ENCODE measurements at places on chromosomes 3 and 15.
A peak's percentile ranks its signal among the peaks of the same experiment; 100 is the strongest.

DNA sequence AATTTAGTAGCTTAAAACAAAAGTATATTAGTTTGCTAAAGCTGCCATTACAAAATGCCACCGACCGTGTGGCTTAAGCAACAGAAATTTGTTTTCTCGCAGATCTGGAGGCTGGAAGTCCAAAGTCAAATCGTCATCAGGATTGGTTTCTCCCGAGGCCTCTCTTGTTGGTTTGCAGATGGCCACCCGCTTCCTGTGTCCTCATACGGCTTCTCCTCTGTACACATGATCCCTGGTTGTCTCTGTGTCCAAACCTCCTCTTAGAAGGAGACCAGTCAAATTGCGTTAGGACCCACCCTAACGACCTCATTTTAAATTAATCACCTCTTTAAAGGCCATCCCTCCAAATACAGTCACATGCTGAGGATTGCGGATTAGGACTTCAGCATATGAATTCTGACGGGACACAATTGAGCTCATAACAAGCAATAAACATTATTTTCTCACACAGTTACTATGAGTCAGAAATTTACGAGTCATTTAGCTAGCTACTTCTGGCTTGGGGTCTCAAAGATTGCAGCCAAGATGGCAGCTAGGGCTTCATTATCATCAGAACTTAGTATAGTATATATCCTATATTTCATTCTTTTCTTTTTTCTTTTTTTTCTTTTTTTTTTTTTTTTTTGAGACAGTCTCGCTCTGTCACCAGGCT is 58.4 kb downstream of the RPL39L start:
- DNase-seq = no peak

DNA sequence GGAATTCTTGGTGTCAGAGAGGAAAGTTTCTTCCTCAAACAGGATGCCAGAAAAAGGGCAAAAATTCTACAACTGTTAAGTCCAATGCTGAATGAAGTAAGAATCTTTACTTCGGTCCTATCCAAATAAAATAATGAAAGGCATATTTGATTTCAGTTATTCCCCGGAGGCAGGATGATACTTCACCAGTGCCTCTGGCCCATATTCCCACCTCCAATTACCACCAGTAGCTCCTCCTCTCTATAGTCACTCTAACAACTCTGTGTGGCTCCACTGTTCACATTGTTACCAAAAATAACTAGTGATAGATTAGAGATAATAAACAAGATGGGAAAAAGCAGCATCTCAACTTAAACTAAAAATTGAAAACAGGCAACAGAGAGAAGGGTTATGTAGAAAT is 20.7 kb downstream of the MAP1A start:
- no peak for DNase-seq

- DNase-seq = peak; percentile 74
These were observed 56.0 kb downstream of the SLC25A26 start for GRCh38 chr3:66276705-66277274.

- peak; percentile 24 for DNase-seq
These were observed 9.1 kb downstream of the ZDHHC3 start for GRCh38 chr3:44966795-44967278.

DNA sequence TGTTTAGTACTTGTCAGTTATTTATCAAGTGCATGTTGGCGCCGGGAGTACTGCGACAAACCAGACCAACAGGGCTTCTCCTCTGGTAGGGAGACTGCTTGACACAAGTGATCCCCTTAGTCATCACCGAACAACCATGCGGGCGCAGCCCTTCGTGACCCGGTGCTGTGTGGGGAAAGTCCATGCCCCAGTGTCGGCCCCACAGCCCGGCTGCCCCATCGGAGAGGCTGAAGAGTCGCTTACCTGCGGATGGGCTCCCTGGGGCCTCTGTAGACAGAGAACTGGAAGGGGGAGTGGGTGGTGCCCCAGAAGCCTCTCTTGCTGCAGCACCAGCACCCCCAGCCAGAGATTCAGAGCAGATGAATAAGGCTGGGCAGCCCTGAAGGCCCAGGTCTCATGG is 90.3 kb upstream of the PRR23E start:
- DNase-seq = no peak

GRCh38 chr3:176208283-176208682 is 989.0 kb downstream of the TBL1XR1 start:
- no peak for DNase-seq

- peak; percentile 29 for DNase-seq
These were observed 62.5 kb downstream of the MYO5A start for GRCh38 chr15:52466134-52466701.

DNA sequence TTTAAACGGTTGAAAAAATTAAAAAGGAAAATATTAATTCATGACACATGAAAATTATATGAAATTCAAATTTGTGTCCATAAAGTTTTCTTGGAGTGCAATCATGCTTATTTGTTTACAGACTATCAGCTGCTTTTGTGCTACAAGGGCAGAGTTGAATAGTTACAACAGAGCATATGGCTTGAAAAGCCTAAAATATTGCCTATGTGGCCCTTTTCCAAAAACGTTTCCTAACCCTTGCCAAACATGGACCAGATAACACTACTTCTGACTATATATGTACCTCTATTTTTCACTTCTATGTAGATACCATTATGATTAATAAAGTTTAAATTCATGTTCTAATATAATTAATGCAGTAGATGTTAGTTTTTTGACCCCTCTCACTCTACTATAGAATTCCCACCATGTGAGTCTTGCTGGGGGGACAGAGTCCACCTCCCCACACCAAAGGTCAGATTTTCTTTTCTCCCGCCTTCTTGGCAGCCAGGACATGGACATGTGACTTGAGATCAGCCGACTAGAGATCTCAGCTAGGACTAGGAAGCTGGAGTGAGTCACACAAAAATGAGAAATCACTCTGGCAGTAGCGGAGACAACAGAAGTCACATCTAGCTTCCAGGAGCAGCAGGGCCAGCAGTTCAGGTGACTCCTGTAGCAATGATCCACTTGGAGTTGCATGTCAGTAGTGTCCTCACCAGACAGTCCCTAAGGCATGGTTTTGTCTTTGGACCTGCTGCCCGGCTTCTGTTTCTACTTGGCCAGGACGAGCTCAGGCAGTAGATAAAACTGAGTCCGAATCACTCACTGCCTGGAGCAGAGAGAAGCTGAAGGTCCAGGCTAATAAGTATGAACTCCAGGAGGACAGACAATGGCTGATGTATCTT is 22.4 kb downstream of the CIAO2A start:
- DNase-seq = peak; percentile 78

GRCh38 chr15:44084770-44085169 is 110.3 kb downstream of the FRMD5 start:
- no peak for DNase-seq

DNA sequence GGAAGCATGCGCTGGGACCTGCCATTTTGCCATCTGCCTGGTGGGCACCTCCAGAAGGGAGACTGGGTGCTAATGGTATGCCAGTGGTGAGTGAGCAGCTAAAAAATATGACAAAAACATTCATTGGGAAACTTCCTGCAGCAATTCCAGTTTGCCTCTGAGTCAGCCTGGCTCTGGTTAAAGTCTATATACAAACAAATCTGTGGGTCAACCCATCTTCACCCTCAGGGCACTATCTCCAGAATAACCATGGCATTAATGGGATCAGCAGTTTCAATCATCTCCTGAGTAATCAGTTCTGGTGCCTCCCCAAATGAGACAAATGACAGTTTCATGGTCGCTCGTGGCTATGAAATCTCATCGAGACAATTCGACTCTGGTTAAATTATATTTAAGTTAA is 21.5 kb downstream of the FRMD4B start:
- DNase-seq = no peak

GRCh38 chr3:33590541-33590940 is 127.5 kb downstream of the CLASP2 start:
- DNase-seq = no peak

GRCh38 chr3:179376474-179376873 is 29.0 kb downstream of the MFN1 start:
- no peak for DNase-seq

DNA sequence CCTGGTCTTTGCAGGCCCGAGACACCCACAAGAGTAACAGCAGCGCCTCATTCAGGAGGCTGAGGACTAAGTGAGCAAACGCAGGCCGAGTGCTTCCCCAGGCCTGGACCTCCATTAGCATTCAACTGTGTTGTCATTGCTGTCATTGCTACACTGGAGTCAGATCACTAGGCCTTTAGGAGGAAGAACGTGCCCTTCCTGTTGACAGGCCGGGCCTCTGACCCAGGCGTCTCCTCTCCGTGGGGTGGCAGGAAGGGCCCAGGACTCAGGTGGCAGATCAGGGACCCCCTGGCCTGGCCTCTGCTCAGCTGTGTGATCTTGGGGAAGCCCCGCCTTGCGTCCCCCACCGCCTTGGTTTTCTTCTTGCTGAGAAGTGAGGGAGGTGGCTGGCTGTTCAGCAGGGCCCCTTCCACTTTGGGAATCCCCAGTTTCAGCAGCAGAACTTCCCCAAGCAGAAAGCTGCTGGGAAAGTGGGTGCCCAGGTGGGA is 19.1 kb downstream of the ZDHHC19 start:
- DNase-seq = no peak

GRCh38 chr15:34043391-34043790 is 4.4 kb upstream of the AVEN start:
- no peak for DNase-seq

GRCh38 chr3:11815111-11815510 is 31.6 kb downstream of the TAMM41 start:
- no peak for DNase-seq

DNA sequence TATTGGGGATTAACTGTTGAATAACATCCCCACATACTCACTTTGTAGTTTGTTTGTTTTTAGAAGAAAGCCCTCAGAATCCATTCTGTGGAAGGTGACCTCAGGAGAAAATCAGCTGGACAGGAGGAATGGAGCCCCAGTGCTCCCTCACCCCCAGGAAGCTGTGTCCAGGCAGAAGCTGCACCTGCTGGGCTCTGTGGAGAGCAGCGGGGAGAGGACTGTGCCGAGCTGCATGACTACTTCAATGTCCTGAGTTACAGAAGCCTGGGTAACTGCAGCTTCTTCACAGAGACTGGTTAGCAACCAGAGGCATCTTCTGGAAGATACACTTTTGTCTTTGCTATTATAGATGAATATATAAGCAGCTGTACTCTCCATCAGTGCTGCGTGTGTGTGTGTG is 14.0 kb downstream of the TIGIT start:
- DNase-seq = no peak

- no peak for DNase-seq
These were observed 48.3 kb downstream of the CLDN11 start for GRCh38 chr3:170467007-170467406.

DNA sequence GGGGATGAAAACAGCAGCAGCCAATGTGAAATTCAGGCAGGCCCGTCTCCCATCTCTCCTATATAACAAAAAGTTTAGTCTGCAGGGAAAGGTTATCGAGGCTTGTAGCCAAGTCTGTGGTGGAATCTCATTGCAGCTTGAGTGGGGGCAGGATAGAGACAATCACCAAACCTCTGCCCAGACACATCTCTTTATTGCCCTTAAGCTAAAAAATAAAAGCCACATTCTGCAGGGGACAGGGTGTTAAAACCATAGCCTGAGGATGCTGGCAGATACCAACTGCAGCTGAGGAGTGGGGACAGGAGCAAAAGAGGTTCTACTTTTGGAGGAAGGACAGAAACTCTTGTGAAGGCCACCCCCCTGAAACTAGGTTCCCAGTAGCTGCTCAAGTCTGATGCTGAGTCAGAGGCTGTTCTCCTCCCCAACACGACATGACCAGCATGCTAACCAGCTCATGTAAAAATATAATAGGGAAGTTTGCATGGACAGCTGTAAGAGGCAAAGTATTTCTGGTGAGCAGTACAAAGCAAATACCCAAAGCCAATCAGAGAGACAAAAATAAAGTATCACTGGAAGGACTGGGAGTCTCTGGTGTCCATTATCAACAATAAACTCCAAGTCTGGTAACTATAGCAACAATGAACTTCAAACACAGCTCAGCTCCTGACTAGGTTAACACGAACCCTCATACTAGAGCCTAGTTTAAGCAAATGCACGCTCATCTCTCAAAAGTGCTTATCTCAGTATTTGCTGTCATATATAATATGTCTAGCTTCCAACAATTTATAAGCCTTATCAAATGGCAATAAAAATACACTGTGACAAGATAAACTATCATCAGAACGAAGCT is 362.2 kb upstream of the SLCO3A1 start:
- DNase-seq = no peak

DNA sequence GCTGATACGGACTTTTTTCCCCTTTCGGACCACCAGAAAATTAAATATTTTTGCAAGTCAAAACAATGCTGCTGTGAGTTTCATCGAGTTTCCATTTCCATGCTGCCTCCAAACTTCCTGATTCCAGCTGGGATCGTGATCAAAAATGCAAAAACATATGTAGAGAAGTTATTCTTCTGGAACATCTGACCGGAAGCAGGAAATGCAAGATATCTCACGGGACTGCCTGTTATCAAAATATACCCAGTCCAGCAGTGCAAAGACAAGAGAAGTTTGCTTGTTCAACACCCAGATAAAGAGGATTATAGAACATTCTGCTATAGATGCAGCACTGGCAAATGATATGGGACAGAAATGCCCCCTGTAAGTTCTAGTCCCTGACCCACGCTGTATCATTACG is 726.7 kb upstream of the NR2F2 start:
- no peak for DNase-seq

GRCh38 chr3:55801676-55802075 is 314.6 kb upstream of the WNT5A start:
- no peak for DNase-seq

DNA sequence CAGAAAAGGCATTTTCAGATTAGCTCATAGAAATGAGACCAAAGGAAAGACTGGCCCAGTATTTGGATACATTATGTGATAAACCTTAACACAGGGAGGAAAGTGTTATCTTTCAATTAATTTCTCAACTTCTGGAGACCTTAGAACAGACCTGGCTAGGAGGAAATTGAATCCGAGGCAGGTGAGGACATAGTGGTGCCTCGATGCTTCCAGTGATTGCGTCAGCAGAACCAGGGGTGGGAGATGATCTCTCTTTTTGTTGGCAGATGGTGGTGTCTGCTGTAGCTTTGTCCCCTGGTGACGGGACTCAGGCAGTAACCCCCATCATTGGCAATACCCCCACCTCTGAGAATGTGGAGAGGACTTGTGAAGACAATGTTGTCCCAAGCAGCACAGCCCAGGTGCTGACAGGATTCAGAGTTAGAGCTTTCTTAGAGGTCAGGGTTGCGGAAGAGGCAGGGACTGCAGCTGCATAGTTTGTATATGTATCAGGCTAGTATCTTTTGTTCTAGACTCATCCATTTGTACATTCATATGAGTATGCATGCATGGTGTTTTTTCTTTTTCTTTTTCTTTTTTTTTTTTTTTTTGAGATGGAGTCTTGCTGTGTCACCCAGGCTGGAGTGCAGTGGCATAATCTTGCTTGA is 27.9 kb upstream of the MUC20 start:
- DNase-seq = no peak

DNA sequence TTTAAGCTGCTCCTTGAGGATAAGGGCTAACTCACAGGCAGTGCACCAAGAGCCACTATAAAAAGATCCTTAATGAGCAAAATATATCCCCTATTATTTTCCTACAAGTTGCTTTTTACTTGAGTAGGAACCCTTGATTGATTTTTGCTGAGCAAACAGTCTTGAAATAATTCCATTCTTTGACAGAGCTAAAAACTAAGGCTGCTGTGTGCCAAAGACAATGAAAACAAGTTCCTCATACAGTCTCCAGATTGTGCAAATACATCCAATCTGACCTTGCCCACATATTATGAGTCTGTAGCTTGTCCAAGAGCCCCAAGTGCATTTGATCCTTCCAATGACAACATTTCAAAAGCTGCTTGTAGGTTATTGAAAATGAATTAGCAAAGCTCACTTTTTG is 15.0 kb downstream of the PRKAR2A start:
- no peak for DNase-seq

Measured in mucosa of gallbladder (tissue), 1 donor.